A172 (cell line): ENCODE measurements at places on chromosomes 5 and 9. TPM values are rescaled to one million over a fixed set of nuclear protein-coding genes. Genes with fewer than 3 reads are reported as not detected.
A peak's percentile ranks its signal among the peaks of the same experiment; 100 is the strongest.

LURAP1L gene
- 4.9 and 6.6 TPM in 2 replicates for total RNA-seq

DNA sequence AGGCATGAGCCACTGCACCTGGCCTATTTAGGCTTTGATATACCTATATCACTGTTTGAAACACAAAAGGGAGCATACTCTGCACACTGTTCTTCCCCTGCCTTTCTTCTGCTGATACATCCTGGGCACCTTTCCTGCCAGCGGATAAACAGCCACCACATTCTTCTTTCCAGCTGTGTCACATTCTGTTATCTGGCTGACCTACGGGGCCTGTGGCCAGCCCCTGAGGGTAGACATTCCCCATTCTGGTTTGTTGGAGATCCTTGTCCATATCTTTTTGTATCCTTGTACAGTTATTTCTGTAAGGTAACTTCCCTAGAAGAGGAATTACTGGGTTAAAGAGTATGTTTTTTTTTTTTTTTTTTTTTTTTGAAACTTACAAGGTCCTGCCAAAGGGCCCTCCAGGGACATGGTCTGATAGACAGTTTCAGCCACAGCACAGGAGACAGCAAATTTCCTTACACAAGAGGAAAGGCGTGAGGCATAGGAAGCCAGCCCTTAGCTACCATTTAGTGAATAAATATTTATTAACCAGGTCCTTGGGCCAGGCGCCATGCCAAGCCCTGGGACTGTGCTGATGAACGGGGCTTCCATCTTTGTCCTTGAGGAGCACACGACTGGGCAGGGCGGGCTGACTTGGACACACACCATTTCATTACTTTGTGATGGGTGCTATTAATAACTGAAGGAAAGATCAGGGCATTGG, 57.8 kb downstream of the ERGIC1 start:
- DNase-seq: no peak

IL17B gene
- not detected in 2 replicates for total RNA-seq

DNA sequence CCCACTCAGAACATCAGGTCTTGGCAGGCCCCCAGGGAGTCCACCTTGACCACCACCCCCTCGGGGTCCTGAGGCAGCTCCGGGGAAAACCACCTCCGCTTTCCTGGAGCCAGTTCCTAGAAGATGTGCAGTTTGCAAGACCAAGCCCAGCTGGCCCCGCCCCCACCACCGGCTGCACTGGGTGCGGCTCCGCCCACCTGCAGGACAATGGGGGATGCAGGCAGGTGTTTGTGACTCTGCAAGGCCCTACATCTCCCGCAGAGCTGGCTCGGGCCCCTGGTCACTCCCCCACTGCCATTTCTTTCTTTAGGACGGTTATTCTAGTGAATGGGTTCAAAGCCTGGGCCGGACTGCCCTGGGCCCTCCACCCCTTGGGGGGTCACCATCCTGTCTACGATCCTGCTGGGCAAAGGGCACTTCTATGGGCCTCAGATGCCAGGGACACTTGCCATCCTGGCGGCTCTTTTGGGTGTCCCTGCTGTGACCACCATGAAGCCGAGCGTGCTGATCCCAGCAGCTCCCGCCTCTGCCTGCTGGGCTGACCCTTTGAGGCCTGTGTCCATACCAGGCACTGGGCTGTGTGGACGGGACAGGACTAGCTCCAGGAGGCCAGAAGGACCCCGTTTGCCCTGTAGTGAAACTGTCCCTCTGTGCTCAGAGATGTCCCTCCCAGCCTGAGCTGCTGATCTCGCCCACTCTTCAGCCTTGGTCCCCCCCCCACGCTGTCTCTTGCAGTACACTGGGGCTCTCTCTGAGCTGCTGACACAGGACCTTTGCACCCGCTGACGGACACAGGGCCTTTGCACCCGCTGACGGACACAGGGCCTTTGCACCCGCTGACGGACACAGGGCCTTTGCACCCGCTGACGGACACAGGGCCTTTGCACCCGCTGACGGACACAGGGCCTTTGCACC, 5.9 kb upstream of the NACC2 start:
- no peak for DNase-seq

C5orf52 gene
- total RNA-seq: not detected in 2 replicates

GHR gene
- 0.53 and 1.1 TPM in 2 replicates for total RNA-seq

DNA sequence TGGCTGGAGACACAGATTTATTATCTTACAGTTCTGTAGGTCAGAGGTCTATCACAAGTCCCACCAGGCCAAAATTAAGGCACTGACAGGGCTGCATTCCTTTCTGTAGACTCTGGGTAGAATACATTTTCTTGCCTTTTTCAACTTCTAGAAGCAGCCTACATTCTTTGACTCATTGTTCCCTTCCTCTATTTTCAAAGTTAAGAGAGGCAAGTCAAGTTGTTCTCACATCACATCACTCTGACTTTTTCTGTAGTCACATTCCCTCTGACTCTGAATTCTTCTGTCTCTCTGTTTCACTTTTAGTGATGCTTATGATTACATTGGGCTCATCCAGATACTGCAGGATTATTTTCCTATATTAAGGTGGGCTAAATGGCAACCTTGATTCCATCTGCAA, 119.0 kb downstream of the MELK start:
- no peak for DNase-seq

DNA sequence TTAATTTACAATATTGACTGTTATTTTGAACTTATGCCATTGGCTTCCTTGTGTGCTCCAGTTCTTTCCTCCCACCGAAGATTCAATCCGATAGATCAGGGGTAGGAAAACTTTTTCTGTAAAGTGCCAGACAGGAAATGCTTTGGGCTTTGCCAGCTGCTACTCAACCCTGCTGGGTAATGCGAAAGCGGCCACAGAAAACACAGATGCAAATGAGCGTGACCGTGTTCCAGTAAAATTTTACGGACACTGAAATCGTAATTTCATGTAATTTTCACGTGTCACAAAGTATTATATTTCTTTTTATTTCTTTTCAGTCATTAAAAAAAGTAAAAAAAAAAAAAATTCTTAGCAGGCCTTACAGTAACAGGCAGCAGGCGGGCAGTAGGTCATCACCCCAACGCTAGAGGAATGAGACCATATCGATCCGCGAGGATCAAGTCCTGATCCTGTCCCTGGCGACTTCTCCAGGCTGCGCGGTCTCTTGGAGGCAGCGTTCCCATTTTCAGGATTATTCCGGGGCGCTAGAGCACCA, 599 bp downstream of the NMRK1 start:
- peak; percentile 27 for DNase-seq

DNA sequence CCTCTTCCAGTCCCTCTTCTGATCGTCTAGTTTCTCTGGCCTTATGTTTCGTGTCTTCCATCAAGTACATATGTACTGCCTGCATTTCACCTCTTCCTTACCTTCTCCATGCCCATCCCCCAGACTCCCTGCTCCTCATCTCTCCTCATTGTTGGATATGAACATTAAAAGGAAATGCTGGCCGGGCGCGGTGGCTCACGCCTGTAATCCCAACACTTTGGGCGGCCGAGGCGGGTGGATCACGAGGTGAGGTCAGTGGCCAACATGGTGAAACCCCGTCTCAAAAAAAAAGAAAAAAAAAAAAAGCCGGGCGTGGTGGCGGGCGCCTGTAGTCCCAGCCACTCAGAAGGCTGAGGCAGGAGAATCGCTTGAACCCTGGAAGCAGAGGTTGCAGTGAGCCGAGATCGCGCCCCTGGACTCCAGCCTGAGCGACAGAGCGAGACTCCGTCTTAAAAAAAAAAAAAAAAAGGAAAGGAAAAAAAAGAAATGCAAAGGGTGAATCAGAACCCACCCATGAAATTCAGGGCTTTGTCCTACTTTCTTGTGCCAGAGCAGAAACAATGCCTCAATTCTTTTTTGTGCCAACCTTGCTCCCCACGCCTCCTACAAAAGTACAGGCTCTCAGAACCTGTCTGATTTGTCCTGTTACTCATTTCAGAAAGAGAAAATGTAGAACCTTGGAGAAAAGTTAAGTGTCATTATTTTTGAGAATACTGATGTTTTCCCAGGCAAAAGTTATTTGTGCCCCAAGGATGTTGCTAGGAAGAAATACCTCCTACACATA, 1.5 kb upstream of the ZFR start:
- no peak for DNase-seq

ACTBL2 gene
- 0.05 TPM in 1 of 2 replicates, not detected in the other for total RNA-seq

HK3 gene
- total RNA-seq: not detected in 2 replicates

CCNG1 gene
- 193 and 201 TPM in 2 replicates for total RNA-seq

DNA sequence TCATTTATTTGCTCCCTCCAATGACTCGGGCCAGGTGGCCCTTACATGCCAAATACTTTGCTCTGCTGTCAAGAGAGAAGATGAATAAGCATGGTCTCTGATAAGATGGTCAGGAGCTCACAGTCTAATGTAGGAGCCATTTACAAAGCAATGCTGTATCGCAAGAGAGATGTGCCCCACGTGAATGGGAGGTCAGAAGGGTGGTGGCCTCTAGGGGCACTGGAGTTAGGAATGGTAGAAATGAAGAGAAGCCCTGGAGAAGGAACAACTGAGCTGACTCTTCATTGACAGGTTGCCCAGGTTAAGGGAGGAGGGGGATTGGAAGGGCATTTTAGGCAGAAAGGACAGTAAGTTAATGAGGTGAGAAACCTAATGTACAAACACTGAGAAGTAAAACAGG, 286.5 kb downstream of the KCTD16 start:
- no peak for DNase-seq

GRCh38 chr9:127970401-127971313, 10.1 kb downstream of the EEIG1 start:
- no peak for DNase-seq
